ENCODE measurements at places on chromosomes 5 and 9. TPM values are rescaled to one million over a fixed set of nuclear protein-coding genes. Genes with fewer than 3 reads are reported as not detected.

The DMRT2 gene
- total RNA-seq: 0.45 TPM

DNA sequence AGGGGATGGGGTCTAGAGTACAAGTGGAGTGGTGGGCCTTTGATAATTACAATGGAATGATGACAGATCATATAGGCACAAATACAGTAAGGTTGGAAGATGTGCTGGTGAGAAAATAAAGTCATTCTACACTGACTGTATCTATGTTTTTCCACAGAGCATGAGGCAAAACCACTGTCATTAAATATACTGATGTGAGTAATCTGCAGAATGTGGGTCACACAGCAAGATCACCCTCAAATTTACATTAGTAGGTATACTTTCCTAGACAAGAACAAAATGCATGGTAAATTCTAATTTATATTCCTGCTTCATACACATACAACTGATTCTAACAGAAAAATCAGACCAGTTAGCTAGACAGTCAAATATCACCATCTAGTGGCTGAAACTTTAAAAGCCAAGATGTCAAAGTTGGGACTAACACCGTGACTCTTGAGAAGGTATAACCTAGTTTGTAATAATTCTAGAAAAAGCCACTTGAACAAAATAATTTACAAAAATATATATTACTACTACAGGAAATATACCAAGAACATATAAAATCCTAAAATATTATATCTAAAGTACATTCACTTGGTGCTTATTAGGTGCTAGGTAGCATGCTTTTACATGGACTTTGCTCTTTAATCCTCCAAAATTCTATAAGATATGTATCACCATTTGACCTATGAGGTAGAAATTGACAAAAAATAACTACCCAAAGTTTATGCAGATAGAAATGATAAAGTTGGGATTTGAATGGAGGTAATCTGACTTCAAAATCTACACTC is 19.5 kb downstream of the TTC33 start:
- H3K4me3 ChIP-seq: no peak overlapping the region
- no peaks in the 10 kb centered on the region for H3K27me3 ChIP-seq

DNA sequence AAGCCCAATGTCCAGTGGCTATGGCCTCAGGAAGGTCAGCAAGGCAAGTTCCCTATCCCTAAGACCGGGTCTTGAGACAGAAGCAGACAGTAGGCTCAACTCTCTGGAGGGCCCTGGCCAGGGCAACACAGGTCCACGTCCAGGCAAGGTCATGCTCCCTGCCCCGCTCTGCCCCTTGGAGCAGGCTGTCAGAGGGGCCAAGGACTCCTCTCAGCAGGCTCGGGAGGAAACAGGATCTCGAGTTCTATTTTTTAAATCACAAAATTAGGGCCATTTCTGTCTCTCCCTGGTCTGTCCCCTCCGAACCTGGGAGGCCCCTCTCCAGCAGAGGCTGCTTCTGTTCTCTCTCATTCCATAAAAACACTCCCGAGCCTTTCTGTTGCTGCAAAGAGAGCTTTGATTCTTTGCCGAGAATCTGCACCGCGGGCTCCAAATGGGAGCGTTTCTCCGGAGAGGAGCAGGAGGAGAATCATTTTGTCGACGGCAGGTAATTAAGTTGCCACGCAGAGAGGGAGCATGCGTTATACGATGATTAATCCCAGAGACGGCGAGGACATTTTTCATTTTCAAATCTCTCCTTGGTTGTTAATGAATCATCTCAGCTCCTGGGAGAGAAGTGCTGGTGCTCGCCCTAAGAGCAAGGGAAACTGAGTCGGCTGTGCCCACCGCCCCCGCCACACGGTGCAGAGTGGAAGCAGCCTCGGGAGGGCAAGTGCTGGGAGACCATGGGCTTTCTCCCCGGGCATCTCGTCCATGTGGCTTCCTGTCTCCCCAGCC is 24.5 kb upstream of the FCN1 start:
- no peak overlapping the region for H3K27ac ChIP-seq
- H3K36me3 ChIP-seq: no peaks in the 10 kb centered on the region
- H3K4me1 ChIP-seq: peaks cover 21% of the 10 kb centered on the region
- peaks cover 8% of the 10 kb centered on the region for H3K27me3 ChIP-seq
- no peak for DNase-seq

- H3K27me3 ChIP-seq: peaks cover 2% of the 10 kb centered on the region
- DNase-seq: no peak
- H3K4me1 ChIP-seq: no peaks in the 10 kb centered on the region
- no peak overlapping the region for H3K4me3 ChIP-seq
Observed at GRCh38 chr5:135592312-135593045, 13.7 kb upstream of the CXCL14 start.

The CLIC3 gene
- 1.5 TPM for total RNA-seq

GRCh38 chr9:98869866-98870265 is 62.4 kb downstream of the GALNT12 start:
- no peaks in the 10 kb centered on the region for H3K4me1 ChIP-seq
- no peak overlapping the region for H3K27ac ChIP-seq
- peaks cover 24% of the 10 kb centered on the region for H3K27me3 ChIP-seq
- no peak for DNase-seq
- no peak overlapping the region for H3K4me3 ChIP-seq

- no peak overlapping the region for H3K27ac ChIP-seq
- peaks cover 1% of the 10 kb centered on the region for H3K27me3 ChIP-seq
- no peaks in the 10 kb centered on the region for H3K36me3 ChIP-seq
- H3K4me1 ChIP-seq: peaks cover 2% of the 10 kb centered on the region
- DNase-seq: no peak
Observed at GRCh38 chr9:1261879-1262766, 212.0 kb downstream of the DMRT2 start.

The CYSRT1 gene
- total RNA-seq: 1.7 TPM

Measured in mesothelial cell of epicardium (in vitro differentiated cells).